Uterus (tissue), 4 donors: ENCODE measurements at places on chromosomes 11 and 22. TPM values are rescaled to one million over a fixed set of nuclear protein-coding genes. Genes with fewer than 3 reads are reported as not detected.

GRCh38 chr11:117882311-117882905 is 6.0 kb upstream of the FXYD6 start:
- H3K27me3 ChIP-seq: no peaks in the 10 kb centered on the region
- peaks cover 10% of the 10 kb centered on the region for H3K4me1 ChIP-seq
- no peak for DNase-seq
- H3K36me3 ChIP-seq: no peaks in the 10 kb centered on the region

- no peak overlapping the region for H3K27ac ChIP-seq
- H3K36me3 ChIP-seq: no peaks in the 10 kb centered on the region
- no peaks in the 10 kb centered on the region for H3K4me1 ChIP-seq
- H3K27me3 ChIP-seq: no peaks in the 10 kb centered on the region
- H3K4me3 ChIP-seq: no peak overlapping the region
Measured at GRCh38 chr22:42816336-42816735, 40.7 kb downstream of the ARFGAP3 start.

- peak overlapping the region; percentile 81 for H3K27ac ChIP-seq
- H3K27me3 ChIP-seq: no peaks in the 10 kb centered on the region
- H3K4me1 ChIP-seq: peaks cover 8% of the 10 kb centered on the region
- no peaks in the 10 kb centered on the region for H3K36me3 ChIP-seq
- H3K4me3 ChIP-seq: no peak overlapping the region
- no peak for DNase-seq
Measured at GRCh38 chr11:68258363-68258765, 13.4 kb downstream of the C11orf24 start.

DNA sequence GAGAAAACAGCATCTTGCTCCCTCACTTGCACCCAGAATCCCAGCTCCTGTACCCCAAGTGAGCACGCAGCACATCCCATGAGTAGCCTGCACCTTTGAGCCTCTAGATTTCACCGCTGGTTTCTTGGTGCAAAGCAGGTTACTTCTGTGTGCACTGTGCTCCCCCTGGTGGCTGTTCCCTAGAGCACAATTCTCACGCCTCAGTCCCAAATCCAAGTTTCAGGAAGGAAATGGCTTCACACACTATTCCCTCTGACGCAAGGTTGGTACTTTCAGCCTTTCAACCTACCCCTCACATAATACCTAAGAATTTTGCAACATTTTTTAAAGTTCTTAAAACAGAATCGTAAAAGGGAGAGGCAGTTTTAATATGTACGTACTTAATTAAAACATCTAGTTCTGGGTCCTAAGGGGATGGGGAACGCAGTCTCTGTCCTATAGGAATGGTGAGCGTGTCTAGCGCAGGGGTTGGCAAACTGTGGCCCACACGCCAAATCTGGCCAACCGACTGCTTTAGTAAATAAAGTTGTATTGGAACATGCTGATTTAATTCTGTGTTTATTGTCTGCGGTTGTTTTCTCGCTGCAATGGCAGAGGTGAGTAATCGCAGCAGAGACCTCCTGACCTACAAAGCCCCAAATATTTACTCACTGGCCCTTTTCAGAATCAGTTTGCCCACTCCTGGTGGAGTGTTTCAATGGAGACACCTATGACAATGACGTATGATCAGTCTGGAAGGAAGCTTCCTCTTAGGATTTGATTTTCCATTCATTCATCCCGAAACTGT is 27.5 kb downstream of the DHCR7 start:
- no peak overlapping the region for H3K4me3 ChIP-seq
- DNase-seq: no peak
- no peaks in the 10 kb centered on the region for H3K36me3 ChIP-seq
- H3K4me1 ChIP-seq: no peaks in the 10 kb centered on the region
- H3K27ac ChIP-seq: no peak overlapping the region

DNA sequence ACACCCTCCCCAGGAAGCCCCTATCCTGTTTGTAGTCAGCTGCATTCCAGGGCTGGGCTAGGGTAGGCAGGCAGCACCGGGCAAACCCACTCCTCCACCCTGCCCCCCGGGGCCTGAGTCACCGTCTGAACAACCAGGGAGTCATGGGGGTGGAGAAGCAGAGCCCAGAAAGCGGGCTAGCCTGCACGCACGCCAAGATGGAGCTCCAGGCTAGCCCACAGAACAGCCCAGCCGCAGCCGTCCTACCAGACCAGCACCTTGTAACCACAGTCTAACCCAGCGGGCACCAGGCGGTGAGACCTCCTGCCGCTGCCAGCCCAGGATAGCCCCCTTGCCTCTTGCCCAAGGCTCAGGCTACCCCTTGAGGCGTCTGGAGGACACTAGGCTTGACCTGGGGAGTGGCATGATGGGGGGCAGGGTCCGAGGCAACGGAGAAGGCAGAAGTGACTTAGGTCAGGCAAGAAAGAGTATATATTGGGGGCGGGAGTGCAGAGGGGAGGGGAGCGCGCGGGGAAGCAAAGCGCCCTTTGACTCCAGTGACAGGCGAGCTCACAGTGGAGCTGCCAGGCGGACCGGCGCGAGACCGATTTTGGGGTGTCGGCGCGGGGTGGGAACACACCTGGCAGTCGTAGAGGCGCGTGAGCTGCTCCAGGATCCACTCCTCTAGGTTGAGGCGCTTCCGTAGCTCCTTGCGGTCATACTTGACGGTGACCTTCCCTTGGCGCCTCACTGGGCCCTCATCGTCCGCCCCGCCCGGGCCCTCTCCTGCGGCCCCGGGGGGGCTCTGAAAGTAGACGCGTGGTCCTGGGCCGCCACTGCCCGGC is 734 bp downstream of the PPP1R14B start:
- no peaks in the 10 kb centered on the region for H3K36me3 ChIP-seq
- no peaks in the 10 kb centered on the region for H3K27me3 ChIP-seq
- H3K4me1 ChIP-seq: no peaks in the 10 kb centered on the region
- peak overlapping the region; percentile 52 for H3K4me3 ChIP-seq
- peak overlapping the region; percentile 79 for H3K27ac ChIP-seq
- DNase-seq: peak; percentile 75

DNA sequence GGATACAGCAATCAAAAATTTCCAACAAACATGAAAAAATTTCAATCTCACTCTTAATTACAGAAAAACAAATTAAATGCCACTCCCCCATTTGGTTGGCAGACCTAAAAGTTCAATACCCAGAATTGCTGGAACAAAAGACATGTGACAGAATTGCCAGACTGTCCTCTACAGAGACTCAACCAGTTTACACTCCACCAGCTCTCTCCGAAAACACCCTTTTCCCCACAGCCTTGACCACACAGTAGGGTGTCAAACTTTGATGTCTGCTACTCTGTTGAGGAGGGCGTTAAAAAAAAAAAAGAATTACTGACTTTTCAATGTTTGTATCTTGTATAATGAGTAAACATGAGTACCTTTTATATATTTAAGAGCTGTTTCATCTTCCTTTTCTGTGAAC is 44.7 kb upstream of the YPEL1 start:
- no peaks in the 10 kb centered on the region for H3K36me3 ChIP-seq
- H3K27me3 ChIP-seq: no peaks in the 10 kb centered on the region
- H3K4me1 ChIP-seq: no peaks in the 10 kb centered on the region
- no peak overlapping the region for H3K27ac ChIP-seq

GRCh38 chr22:31897842-31898805 is 46.2 kb upstream of the YWHAH start:
- no peak overlapping the region for H3K4me3 ChIP-seq
- no peak overlapping the region for H3K27ac ChIP-seq
- DNase-seq: no peak
- H3K36me3 ChIP-seq: no peaks in the 10 kb centered on the region
- H3K4me1 ChIP-seq: no peaks in the 10 kb centered on the region

DNA sequence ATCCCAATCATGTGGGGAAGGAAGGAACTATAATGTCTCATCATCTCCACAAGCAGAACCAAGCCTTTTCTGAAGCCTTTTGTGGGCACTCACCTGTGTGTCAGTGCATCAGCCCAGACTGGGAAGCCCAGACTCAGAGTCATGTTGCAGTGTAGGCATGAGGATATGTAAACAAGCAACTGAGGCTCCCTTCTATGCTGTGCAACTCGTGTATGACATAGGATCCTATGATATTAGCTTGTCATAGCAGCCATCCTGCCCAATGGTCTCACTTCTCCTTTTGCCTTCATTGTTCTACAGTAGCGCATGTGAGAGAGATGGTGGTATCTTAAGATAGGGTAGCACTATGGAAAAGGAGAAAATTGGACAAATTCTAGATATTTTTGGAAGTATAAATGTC is 103.4 kb upstream of the OLFML1 start:
- H3K36me3 ChIP-seq: no peaks in the 10 kb centered on the region
- no peaks in the 10 kb centered on the region for H3K27me3 ChIP-seq
- no peak overlapping the region for H3K27ac ChIP-seq
- no peak overlapping the region for H3K4me3 ChIP-seq
- no peaks in the 10 kb centered on the region for H3K4me1 ChIP-seq

DNA sequence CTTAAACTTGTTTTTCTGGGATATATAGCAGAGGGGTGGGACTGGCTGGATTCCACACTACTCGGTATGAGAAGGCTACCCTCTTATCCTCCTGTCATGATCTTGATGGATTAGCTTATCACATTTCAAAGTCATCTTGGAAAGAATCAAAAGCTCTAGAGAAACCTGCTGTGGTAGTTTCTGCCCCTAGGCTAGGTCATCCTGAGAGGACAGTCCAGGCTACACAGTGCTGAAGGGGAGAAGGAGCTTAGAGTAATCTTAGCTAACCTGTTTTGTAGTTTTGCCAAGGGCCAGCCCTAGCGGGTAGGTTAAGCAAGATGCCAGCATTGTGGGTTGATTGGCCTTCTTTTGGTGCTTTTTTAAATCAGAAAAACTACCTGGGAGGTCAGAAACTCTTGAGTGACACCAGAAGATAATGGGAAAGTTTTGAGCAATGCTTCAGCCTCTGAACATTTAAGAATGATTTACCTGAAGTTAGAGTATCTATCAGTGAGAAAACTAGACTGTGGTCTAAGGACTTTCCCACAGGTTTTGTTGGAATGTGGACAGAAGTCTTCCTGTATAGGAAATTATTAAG is 21.3 kb downstream of the PIWIL4 start:
- no peak overlapping the region for H3K4me3 ChIP-seq
- H3K4me1 ChIP-seq: no peaks in the 10 kb centered on the region
- H3K27me3 ChIP-seq: no peaks in the 10 kb centered on the region
- DNase-seq: no peak

- DNase-seq: no peak
- no peaks in the 10 kb centered on the region for H3K27me3 ChIP-seq
- H3K36me3 ChIP-seq: no peaks in the 10 kb centered on the region
- no peak overlapping the region for H3K4me3 ChIP-seq
- H3K4me1 ChIP-seq: no peaks in the 10 kb centered on the region
- H3K27ac ChIP-seq: peak overlapping the region; percentile 12
Measured at GRCh38 chr11:36196411-36196998, 92.7 kb downstream of the COMMD9 start.

DNA sequence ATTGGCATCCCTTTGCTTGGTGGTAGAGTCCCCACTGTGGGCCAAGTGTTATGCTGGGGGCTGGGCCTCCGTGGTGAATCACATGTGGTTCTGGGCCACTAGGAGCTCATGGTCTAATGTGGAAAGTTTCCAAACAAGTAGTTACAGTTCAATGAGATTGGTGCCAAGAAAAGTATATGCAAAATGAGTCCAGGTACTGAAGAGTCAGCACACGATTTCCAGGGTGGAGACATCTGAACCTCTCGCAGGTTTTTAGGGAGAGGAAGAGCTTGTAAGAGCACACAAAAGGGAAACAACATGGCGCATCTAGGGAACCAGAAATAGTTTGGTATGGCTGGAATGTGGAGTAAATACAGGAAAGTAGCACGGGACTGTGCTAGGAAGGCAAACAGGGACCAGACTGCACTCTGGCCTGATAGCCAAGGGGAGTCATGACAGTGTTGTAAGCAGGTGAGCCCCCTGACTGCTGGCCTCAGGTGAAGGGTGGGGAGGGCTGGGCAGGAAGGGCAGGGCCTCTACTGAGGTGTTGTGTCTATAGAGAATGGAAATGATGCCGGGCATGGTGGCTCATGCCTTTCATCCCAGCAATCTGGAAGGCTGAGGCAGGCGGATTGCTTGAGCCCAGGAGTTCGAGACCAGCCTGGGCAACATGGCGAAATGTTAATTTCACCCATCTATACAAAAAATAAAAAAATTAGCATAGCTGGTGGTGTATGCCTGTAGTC is 12.6 kb downstream of the POLR2F start:
- DNase-seq: no peak
- no peak overlapping the region for H3K4me3 ChIP-seq
- no peaks in the 10 kb centered on the region for H3K36me3 ChIP-seq
- H3K27ac ChIP-seq: no peak overlapping the region
- H3K4me1 ChIP-seq: no peaks in the 10 kb centered on the region
- H3K27me3 ChIP-seq: no peaks in the 10 kb centered on the region

The ADAMTS15 gene
- total RNA-seq: 2.4 TPM

The GAL3ST1 gene
- 0.26 TPM for total RNA-seq

The APOL4 gene
- not detected for total RNA-seq

The PPFIBP2 gene
- total RNA-seq: 10.2 TPM

The SOX6 gene
- total RNA-seq: 8.5 TPM

The MMP7 gene
- 40.5 TPM for total RNA-seq

The CLDN5 gene
- total RNA-seq: 671 TPM

The TRIM66 gene
- total RNA-seq: 18.2 TPM

The MS4A14 gene
- 0.26 TPM for total RNA-seq

The NPTXR gene
- total RNA-seq: 1.8 TPM

The C11orf21 gene
- total RNA-seq: not detected
